ENCODE measurements at places on chromosomes 7 and 10. TPM values are rescaled to one million over a fixed set of nuclear protein-coding genes. Genes with fewer than 3 reads are reported as not detected.

The MSMB gene
- total RNA-seq, result not detected

The MYOZ1 gene
- total RNA-seq, result 560 TPM

The ZNF282 gene
- 23.7 TPM for total RNA-seq

The MOGAT3 gene
- total RNA-seq, result not detected

The PRKG1 gene
- total RNA-seq, result 10.4 TPM

The EVX1 gene
- total RNA-seq, result not detected

The SPDYE1 gene
- total RNA-seq, result not detected

The ZNF239 gene
- total RNA-seq, result 2.0 TPM

The WDFY4 gene
- total RNA-seq, result 0.94 TPM

The TACC2 gene
- 198 TPM for total RNA-seq

The SLC29A4 gene
- total RNA-seq, result 4.6 TPM

The SYCE1 gene
- total RNA-seq, result not detected

The TBXAS1 gene
- total RNA-seq, result 2.8 TPM

The ACHE gene
- 59.5 TPM for total RNA-seq

The SLC18A3 gene
- total RNA-seq, result not detected

The EZH2 gene
- 1.8 TPM for total RNA-seq
